ENCODE measurements at places on chromosomes 7 and 10.
A peak's percentile ranks its signal among the peaks of the same experiment; 100 is the strongest.

DNA sequence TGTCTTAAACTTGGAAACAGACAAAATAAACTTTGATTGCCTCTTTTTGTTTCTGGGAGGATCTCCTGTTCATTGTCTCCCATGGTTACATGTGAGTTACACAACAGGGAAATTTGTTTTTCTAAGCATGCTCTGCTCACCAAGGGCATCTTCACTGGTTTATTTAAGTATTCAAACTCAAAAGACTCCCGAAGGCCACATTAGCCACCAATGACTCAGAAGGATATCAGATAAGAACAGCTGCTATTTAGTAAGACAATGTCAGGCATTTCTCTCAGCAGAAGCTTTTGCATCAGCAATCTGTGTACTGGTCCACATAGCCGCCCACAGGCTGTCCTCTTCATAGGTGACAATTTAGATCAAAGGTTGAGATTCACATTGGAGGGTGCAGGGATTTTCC lies 19.3 kb downstream of the OR6B1 start:
- DNase-seq, result peak; percentile 85

DNA sequence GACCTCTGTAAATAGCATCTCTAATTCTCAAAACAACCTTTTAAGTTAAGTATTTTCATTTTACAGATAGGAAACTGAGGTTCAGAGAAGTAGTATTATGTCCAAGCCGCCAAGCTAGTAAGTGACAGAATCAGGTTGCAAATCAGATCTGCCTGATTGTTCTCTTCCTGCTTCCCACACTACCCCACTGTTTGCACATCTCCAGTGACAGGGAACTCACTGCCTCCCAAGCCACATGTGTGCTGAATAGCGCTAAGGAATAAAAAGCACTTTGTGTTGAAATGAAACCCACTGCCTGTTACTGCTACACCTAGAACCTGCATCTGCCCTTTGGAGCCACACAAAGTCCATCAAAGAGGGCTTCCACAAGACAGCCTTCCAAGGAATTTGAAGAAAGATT lies 45.1 kb upstream of the WDR11 start:
- DNase-seq, result no peak

GRCh38 chr7:155987681-155988235 lies 175.5 kb upstream of the SHH start:
- DNase-seq, result no peak

DNA sequence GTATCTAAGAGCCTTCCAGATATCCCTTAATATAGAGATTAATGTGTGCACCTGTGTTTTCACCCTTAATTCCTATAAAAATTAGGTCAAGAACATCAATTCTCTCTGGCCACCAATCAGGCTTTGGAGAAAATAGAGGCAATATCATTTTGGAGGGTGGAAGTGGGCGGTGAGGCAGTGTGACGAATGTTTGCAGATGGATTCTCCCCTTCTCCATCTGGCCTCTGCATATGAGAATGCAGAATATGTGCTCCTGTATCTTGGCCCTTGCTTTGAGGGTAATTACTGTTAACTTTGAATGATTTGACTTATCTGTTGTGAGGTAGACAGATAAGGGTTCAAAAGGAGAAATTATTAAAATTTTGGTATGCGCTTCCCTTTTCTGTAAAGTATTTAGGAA lies 304.0 kb upstream of the NPSR1 start:
- DNase-seq, result no peak

- DNase-seq, result peak; percentile 99
Measured at GRCh38 chr10:18659125-18659818, at the start of gene ARL5B. TSS of gene ARL5B (plus strand) at chr10:18659431. CDS start at chr10:18659638, 207 bp downstream.

GRCh38 chr10:73517166-73517888 lies 21.5 kb upstream of the PPP3CB start:
- DNase-seq, result peak; percentile 41

DNA sequence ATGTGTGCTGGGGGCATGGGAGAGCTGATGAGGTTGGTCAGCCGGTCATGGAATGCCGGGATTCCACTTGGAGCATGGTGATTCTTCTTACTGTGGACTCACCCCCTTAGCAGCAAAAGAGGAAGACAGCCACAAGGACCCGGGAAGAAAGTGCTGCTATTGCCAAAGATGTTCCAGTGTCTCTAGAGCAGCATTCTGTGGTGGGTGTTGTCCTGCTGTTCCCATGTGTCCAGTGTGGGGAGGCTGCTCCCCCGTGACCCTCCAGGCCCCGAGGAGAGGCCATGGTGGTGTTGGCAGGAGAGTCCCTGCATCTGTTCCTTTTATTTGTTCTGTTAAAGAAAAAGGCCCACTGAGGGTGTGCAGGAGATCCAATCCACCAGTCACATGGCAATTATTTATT lies 499.4 kb downstream of the RPS24 start:
- DNase-seq, result no peak

- no peak for DNase-seq
Measured at GRCh38 chr7:89002981-89003956, 207.7 kb upstream of the TEX47 start.

DNA sequence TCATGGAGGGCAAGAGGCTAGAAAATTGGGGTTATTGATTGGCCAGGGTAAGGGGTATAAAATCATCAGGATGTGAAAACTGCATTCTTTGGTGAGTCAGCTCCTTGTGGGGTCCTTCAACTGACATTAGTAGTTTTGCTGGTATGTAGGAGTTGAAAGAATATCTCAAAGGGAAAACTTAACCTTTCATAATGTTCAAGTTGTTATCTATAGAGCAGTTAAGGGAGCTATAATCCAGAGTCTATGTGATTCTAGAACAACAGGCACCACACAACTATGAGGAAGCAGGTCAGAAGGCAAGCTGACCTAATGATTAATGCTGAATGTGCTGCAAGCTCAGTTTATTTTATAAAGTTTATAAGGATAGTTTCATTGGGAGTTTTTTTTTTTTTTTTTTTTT lies 13.7 kb downstream of the PRPS1L1 start:
- peak; percentile 82 for DNase-seq

- no peak for DNase-seq
Measured at GRCh38 chr7:41003611-41003940, 699.3 kb downstream of the INHBA start.

- peak; percentile 51 for DNase-seq
Measured at GRCh38 chr7:90999989-91000979, 263.9 kb upstream of the FZD1 start.

GRCh38 chr7:45084336-45084735 lies 4.4 kb downstream of the NACAD start:
- DNase-seq, result no peak

DNA sequence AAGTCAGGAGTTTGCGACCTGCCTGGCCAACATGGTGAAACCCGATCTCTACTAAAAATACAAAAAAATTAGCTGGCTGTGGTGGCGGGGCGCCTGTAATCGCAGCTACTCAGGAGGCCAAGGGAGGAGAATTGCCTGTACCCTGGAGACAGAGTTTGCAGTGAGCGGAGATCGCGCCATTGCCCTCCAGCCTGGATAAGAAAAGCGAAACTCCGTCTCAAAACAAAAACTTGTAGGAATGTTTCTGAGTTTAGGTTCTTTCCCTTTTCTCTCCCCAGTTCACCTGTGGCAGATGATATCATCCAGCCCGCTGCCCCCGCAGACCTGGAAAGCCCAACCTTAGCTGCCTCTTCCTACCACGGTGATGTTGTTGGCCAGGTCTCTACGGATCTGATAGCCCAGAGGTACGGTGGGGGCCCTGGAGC lies 138.8 kb upstream of the BTBD16 start:
- no peak for DNase-seq

DNA sequence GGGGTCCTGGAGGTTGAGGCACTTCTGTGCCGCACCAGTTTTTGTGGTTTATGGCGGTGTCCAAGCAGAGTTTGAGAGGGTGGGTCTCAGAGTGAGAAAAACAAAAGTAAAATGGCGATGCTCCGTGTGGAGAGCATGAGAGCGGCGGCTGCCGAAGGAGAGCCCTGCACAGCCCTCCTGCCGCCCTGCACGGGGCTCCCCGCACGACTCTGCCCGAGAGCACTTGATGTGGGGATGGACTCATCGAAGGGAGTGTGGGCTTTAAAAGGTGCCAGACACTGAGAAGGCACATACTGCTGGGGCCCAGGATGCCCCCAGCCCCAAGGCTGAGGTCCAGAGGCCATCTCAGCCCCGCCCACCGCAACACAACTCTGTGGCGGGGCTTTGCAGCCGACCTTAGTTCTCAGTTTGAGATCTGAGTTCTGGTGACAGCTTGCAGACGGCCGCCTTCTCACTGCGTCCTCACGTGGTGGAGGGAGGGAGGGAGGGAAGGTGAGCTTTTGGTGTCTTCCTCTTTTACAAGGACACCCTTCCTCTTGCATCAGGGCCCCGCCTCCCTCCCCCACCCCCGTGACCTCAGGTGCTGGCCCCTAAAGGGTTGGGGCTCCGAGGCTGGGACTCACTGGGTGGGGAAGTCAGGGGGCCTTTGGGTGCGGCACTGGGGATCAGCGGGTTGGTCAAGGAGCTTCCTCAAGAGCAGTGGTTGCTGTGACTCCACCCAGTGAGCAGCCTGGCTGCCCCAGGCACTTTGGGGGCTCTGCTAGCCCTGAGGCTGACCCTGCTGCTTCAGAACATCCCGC lies 69.1 kb downstream of the NKX6-2 start:
- no peak for DNase-seq

DNA sequence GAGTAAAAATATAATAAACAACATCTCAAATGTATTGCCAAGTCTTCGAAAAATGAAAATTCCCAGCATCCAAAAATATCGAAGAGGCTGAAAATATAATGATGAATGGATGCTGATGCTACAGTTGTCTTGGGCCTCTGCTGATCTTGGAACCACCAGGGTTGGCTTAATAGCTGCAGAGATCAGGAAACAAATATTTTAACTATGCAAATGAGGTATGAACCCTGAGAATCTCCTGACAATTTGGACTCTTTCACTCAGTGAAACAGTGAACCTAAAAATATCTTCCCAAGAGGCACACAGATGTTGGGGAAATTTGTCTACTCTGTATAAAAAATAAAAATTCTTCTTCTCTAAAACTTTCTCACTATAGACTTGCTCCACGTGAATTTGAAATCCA lies 97.7 kb upstream of the EGFR start:
- peak; percentile 23 for DNase-seq

- DNase-seq, result no peak
Measured at GRCh38 chr7:503575-504111, 16.0 kb downstream of the PDGFA start.

DNA sequence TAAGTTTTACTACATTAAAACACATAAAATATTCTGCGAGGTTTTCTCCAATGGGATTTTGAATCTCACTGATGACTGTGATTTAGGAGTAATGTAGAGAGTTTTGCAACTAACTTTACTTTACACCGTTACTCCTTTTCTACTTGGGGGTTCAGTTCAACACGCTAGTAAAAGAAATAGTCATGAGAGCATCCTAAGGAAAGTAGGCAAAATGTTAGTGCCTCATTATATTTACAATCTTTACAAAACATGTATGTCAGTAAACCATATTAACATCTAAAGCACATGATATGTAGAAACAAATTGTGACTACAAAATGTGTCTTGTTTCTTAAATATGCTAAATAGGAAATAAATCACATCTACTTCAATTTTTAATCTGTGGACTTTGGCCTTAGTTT lies 6.0 kb downstream of the MEOX2 start:
- no peak for DNase-seq

GRCh38 chr7:17304926-17305325 lies 6.5 kb downstream of the AHR start:
- peak; percentile 93 for DNase-seq

DNA sequence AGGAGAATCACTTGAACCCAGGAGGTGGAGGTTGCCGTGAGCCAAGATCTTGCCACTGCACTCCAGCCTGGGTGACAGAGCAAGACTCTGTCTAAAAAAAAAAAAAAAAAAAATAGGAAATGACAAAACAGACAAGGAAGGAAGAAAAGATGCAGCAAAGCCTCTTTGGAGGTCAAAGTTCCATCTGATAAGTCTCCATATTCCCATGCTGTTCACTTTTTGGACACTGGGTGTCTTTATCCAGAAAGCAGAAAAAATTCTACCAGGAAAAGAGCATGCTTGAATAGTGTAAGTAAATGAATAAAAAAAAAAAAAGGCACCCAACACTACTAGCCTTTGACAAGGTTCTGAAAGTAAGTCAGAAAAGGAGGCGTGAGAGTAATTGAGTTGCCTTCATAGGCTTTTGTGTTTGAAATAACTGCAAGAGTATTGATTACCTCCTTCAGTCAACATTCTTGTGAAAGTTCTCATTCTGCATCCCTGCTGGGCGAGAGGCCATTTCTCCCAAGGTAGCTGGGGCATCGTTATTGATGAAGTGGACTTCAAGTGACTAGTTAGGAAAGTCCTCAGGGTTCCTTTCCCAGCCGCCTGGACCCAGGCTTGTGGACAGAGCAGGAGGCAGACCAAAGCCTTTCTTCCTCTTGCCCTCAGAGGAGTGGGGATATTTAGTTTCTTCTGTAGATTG lies 133.3 kb upstream of the KIF5B start:
- peak; percentile 45 for DNase-seq

DNA sequence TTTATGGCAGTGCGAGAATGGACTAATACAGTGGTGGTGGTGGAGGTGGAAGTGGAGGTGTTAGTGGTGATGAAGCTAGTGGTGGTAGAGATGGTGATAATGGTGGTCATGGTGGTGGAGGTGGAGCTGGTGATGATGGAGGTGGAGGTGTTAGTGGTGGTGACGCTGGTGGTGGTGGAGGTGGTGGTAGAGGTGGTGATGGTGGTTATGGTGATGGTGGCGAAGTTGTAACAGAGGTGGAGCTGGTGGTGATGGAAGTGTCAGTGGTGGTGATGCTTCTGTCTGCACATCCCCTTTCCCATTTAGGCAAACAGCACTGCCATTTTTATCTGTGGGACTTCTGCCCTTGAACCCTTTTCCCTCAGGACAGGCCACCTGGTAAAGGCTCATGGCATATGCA lies 7.4 kb upstream of the PTPRN2 start:
- peak; percentile 19 for DNase-seq

Measured in EL (cell line).